Neural progenitor cell (in vitro differentiated cells): ENCODE measurements at places on chromosomes 12 and 14. TPM values are rescaled to one million over a fixed set of nuclear protein-coding genes. Genes with fewer than 3 reads are reported as not detected.

DNA sequence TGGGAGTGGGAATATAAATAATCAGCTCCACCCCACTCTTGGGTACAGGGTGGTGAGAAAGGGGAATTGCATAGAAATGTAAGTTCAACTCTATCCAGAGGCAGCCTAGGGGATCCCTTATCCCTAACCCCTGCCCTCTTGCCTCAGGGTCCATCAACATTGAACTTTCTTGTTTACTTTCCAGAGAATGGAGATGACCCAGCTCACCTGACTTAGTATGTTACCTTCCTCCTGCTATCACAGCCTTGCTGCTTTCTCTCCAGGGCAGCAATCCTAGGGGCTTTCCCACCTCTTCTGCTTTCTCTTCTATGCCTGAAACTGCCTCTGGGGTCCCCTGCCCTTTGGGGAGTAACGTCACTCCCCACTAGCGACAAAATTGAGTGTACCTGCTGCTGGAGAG, 2.7 kb downstream of the LRP1 start:
- no peak for DNase-seq

- no peak for DNase-seq
Observed at GRCh38 chr12:119202544-119202943, 23.8 kb downstream of the HSPB8 start.

The DLK1 gene
- 312 and 1,018 TPM in 2 replicates for total RNA-seq

The RPS6KA5 gene
- 6.1 and 8.3 TPM in 2 replicates for total RNA-seq

- DNase-seq = no peak
Observed at GRCh38 chr14:57479197-57479596, 14.5 kb downstream of the CCDC198 start.

- DNase-seq = no peak
Observed at GRCh38 chr12:111181143-111181726, 187.7 kb downstream of the PHETA1 start.

DNA sequence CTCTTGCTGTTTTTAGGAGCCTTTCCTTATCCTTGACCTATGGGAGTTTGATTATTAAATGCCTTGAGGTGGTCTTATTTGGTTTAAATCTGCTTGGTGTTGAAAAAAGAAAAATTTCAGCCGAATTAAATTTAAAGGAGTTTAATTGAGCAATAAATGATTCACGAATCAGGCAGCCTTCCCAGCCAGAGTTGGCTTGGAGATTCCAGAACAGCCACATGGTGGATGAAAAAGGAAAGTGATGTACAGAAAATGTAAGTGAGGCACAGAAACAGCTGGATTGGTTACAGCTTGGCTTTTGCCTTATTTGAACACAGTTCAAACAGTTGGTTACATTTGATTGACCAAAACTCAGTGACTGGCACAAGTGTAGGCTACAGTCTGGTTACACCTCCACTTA, 69.7 kb downstream of the WASHC3 start:
- no peak for DNase-seq

The LRRC10 gene
- not detected in 2 replicates for total RNA-seq

GRCh38 chr14:91947475-91948184, at the start of gene FBLN5:
FBLN5 (minus strand) TSS chr14:91947694; CDS start chr14:91947229, 465 bp downstream.
- peak; percentile 82 for DNase-seq

DNA sequence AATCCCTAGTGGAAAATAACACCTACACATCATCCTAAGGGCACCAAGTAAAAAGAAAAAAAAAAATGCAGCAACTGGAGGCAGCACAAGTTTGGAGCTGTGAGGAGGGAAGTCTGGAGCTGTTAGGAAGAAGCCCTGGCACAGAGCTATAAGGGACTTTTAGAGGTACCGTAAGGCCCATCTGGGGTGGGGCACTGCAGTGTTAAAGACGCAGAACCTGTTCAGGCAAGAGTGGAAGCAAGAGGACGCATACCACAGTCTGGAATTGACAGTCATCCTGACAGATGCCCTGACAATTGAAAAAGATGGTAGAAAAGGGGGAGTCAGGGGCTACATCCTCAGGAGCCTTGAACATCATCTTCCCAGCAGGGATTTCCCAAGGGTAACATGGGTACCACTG, 195.9 kb upstream of the PLEKHG7 start:
- no peak for DNase-seq

DNA sequence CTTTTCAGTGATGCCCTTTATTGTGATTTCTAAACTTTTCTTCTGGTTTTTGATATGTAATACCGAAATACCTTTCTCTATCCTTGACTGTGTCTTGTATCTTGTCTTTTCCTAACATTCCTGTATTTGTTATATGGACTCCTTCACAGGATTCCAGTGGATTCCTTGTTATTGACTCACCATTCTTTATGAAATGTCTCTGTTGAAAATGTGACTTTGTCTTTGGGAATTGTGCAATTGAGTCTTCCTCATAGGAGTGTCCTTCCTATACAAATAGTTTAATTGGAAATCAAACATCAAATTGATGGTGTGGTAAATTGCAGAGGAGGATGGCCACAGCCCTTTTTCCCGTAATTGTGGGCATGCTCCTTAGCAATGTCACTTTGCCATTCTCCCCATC, 296.6 kb upstream of the KITLG start:
- DNase-seq = no peak

The MYO1H gene
- total RNA-seq = not detected in 2 replicates

DNA sequence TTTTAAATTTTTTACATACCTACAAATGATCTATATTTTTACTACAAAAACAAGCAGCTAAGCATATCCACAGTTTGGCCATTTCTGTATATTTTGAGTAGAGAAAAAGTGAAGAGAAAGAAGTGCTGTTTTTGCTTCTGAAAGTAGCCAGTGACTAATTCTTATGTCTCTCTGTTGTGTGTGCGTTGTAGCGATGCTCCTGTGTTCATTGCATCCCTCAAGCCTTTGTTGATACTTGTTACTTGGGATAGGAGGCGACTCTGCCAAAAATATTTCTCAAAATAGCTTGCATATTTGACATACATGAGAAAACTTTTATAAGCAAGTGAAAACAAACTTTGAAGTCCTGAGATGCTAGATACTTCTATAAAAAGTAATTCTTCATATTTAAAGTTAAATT, 714.1 kb downstream of the FSCB start:
- DNase-seq = no peak
